ENCODE measurements at places on chromosomes 1 and 21.
A peak's percentile ranks its signal among the peaks of the same experiment; 100 is the strongest.

DNA sequence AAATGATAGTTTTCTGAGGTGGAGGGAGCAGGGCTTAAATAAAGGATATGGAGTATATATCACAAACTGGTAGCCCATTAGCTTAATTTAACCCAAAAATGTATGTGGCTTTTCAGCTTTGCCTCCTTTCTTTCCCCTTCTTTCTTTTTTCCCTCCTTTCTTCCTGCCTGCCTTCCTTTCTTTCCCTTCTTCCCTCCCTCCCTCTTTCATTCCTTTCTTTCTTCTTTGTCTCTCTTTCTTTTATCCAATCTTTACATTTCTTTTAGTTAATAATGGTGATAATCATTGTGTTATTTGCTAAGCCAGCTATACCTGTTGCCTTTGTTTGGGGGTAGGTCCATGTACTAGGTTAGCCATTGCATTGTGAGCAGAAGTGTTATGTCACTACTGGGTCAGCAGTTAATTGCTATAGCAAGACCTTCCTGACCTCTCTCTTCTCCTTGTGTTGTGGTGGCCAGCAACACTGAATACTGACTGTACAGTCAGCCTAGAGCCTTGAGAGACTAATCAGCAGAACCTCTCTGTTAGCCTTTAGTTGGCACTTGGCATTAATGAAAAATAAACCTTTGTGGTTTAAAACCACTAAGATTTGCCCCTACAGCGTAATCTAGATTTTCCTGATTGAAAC, 5.1 kb downstream of the GORAB start:
- peak; percentile 42 for DNase-seq

GRCh38 chr1:65577278-65577677, 156.8 kb downstream of the LEPR start:
- no peak for DNase-seq

- DNase-seq = no peak
These were observed 5.2 kb upstream of the PKNOX1 start for GRCh38 chr21:42969193-42969600.

GRCh38 chr1:19427087-19427781, 58.1 kb downstream of the CAPZB start:
- peak; percentile 84 for DNase-seq

GRCh38 chr1:8844501-8845006, 27.1 kb upstream of the RERE start:
- no peak for DNase-seq

DNA sequence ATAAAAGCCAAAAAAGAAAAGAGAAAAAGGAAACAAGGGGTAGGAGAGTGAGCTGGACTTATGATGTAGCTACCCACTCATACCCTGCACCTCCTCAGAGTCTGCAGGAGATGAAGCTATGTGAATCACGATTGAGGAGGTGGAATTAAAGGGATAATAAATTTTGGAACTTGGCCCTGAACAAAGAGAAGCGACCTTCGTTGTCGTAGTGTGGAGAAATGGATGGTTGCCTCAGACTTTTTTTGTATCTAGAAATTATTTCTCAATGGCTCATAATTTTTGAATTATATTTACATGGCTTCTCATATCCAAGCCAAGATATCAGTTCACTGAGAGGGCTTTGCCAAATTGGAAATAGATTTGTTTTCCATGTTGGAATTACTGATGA, 37.8 kb upstream of the SIPA1L2 start:
- DNase-seq = peak; percentile 77

DNA sequence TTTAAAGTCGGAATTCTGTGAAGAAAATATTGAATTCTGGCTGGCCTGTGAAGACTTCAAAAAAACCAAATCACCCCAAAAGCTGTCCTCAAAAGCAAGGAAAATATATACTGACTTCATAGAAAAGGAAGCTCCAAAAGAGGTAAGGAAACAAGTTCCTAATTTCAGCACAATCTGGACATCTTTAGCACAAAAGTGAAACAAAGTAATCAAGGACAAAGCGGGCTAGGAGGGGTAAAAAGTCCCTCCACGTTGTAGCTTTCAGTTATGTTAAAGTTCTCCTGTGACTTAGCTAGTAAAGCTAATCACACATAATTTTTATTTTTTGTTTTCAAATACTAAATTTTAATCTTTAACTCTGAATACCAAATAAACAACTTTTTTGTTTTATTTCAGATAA, 2.2 kb downstream of the RGS2 start:
- no peak for DNase-seq

- DNase-seq = no peak
These were observed 11.6 kb downstream of the REG4 start for GRCh38 chr1:119799599-119800177.

GRCh38 chr1:10724948-10725847, 71.2 kb downstream of the CASZ1 start:
- DNase-seq = peak; percentile 70

DNA sequence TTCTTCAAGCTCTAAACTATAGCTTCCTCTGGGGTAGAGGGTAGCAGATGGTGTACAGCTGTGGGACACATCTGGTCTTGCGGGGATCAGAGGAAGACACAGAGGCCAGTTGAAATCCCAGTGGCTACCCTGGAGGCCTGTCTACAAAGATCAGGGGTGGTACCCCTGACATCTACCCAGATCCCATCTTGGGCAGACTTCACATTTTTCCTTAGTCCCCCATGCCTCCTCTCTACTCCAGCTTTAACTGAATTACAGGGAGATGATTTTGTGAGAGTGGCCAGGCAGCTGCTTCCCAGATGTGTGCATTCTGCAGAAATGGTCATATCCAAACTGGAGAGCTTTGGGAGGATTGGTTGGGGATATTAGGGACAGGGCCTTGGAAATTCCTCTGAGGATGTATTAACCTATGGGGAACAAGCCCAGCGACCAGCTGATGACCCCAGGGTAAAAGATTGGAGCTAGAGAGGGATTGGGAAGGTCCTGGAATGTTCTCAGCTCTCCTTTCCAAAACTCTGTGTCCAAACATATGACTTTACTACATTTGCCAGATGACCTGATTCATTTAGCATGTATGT, 9.6 kb upstream of the CD34 start:
- peak; percentile 24 for DNase-seq

DNA sequence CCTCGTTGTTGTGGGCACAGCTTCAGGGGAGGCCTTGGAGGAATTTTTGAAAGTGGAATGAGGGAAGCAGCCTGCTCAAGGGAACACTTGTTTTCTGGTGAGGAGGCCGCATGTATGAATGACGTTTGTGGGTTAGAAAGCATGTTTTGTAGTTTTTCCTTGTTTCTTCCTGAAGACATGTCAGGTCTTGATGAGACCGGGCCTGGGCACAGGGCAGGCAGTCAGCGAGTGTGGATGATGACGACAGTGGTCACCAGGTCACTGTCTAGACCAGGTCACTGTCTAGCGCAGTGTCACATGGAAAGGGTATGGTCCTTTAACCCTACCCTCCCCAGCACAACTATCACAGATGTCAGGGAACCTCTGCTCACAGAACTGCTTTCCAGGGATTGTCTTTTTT, 7.3 kb downstream of the PSEN2 start:
- no peak for DNase-seq

- DNase-seq = no peak
These were observed 14.1 kb downstream of the ROR1 start for GRCh38 chr1:63787875-63788274.

DNA sequence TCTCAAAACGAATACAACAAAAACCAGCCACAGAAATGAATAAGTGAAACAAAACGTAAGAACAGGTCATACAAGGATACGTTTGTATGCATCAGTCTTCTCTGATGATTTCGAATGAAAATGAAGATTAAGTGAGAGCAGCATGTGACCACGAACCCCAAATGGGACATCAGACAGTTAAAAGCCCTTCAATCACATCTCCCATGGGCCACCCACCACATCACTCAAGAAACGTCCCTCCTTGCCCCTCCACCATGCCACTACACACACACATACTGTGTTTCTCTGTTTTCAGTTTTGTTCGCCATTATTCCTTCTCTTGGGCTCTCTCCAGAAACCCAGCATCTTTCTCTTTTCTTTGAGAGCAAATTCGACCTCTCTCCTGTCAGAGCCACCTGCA, 355.6 kb upstream of the KAZN start:
- DNase-seq = no peak

GRCh38 chr1:246695666-246696065, 28.5 kb upstream of the SCCPDH start:
- DNase-seq = no peak

GRCh38 chr1:20095564-20096434, 23.5 kb downstream of the PLA2G2D start:
- peak; percentile 19 for DNase-seq

DNA sequence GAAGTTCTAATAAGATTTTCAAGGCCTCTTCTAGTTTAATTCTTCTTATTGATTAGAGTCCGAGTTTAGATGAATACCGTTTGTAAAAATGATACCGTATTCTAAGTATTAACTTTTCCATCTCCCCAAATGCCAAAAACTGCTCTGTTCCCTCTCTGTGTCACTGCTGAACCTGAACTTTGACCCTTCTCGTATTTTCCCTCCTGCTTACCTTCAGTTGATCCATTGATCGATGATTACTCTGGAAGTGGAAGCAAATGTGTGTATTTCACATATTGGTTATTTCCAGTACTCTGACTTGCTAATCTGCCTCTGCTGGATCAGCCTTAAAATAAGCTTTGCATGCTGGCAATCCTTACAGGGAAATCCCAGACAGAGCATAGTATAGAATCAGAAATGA, 68.5 kb downstream of the KIF1B start:
- DNase-seq = no peak

- no peak for DNase-seq
These were observed 24.3 kb downstream of the F13B start for GRCh38 chr1:197042676-197043341.

DNA sequence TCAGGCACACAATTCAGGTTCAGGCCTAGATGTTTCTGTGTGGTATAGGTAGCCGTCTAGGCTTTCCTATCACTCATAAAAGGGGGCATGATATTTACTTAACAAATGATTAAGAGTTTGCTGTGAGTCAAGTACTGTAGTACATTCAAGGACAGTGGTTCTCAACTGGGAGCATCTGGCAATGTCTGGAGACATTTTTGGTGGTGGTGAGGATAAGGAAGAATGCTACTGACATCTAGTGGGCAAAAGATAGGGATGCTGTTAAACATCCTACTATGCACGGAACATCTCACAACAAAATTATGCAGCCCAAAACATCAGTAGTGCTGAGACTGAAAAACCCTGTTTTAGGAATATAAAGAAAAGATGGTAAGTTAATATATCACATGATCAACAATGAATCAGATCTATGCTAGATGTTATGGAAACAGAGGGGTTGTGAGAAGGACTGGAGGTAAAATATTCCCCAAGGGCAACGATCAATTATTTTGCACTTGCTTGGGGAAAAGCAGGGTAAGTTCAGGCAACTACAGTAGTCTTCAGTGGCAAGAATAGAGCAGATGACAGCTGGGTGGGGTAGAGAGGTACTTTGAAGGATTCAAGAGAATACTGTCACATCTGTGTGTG, 4.9 kb downstream of the DNTTIP2 start:
- DNase-seq = peak; percentile 69

GRCh38 chr1:53349968-53350852, 22.3 kb upstream of the LRP8 start:
- no peak for DNase-seq

DNA sequence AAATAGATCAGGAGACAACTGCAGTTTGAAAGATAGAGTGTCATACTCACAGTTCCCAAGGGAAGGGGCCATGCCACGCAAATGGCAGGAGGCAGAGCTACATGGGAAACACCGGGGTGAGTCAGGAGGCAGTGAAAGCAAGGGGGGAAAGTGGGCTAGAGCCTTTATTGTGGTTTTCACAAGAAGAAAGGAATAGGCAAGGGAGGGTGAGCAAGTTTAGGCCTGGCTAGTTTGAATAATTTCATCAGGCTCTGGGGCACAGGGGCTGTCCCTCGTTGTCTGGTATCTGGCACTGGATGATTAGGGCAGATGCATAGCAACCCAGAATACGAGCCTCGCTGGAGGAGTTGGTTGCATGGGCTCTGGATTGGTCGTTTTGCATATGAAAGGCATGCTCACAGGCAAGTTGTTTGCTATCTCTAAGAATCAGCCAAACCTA, 17.0 kb upstream of the ITLN2 start:
- DNase-seq = no peak

DNA sequence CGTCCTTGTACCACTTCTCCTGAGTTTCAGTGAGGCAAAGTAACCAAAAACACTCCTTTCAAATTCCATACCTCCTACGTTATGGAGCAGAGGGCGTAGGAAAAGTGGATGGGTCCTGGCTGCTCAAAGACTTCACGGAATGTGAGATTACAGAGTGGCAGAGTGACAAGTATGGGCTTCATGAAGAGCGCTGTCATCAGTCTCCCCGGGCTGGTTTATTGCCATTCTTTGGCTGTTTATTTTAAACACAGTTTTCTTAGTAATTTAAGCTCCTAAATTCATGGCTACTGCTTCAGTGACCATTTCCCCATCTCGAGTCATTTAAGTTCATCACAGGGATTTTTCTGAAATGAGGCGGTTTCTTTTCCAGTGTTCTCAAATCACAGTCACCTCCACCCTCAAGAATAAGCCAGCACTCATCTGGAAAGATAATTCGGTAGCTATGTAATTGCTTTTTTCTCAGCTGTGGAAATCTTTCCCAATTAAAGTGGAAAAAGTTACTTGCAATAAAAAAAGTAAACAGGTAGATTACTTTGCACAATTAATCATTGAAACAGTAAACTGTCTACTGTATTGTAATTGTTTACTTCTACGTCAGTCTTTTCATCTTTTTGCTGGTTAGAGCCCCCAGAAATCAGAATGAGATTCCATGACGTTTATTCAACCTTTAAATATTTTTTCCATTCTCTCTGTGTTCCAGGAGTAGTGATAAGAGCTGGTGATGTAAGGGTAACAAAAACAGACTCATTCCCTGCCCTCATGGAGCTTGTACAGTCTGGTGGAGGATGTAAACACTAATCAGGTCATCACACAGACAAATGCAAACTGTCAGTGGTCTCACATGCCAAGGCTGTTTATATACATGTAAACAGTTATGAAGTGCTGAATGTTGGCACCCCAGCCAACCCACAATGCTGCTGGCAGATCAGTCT, 3.0 kb upstream of the SMYD2 start:
- no peak for DNase-seq

- DNase-seq = peak; percentile 57
These were observed 47.2 kb downstream of the GNG12 start for GRCh38 chr1:67785847-67786753.

- DNase-seq = no peak
These were observed 89.2 kb downstream of the ADARB1 start for GRCh38 chr21:45163413-45164123.

- peak; percentile 44 for DNase-seq
These were observed 5.7 kb downstream of the ZBTB40 start for GRCh38 chr1:22457345-22457744.
